Thyroid gland (tissue), 4 donors: ENCODE measurements at places on chromosomes 2 and 18. TPM values are rescaled to one million over a fixed set of nuclear protein-coding genes. Genes with fewer than 3 reads are reported as not detected.

The MAP4K4 gene
- total RNA-seq: 34.3 TPM

DNA sequence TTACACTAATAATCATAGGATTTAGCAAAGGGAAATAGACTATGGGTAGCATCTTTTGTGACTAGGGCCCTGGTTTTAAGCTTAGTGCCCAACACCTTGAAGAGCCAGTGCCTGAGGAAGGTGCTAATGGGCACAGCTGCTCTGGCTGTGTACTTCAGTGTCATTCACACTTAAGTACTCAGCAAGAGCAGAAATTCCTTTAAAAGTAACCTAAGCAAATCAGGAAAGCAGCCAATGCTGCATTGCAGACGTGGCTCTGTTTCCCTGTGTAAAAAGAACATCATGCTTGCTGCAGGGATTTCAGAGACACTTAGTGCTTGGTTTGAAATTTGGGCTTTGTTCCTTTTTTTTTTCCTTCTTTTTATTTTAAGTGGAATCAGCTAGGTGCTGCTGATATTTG lies 505.4 kb downstream of the SUCLG1 start:
- no peaks in the 10 kb centered on the region for H3K36me3 ChIP-seq
- no peak for DNase-seq
- no peak overlapping the region for H3K4me3 ChIP-seq
- no peaks in the 10 kb centered on the region for H3K27me3 ChIP-seq
- H3K27ac ChIP-seq: no peak overlapping the region

GRCh38 chr2:37656512-37657423 lies 14.7 kb downstream of the CDC42EP3 start:
- no peak for DNase-seq
- peak overlapping the region; percentile 40 for H3K27ac ChIP-seq
- peaks cover 24% of the 10 kb centered on the region for H3K4me1 ChIP-seq
- H3K27me3 ChIP-seq: no peaks in the 10 kb centered on the region
- no peak overlapping the region for H3K4me3 ChIP-seq
- no peaks in the 10 kb centered on the region for H3K36me3 ChIP-seq

GRCh38 chr2:236452238-236452637 lies 117.4 kb upstream of the ACKR3 start:
- H3K27ac ChIP-seq: no peak overlapping the region
- DNase-seq: no peak
- H3K4me1 ChIP-seq: no peaks in the 10 kb centered on the region

The TBC1D8 gene
- total RNA-seq: 36.8 TPM

DNA sequence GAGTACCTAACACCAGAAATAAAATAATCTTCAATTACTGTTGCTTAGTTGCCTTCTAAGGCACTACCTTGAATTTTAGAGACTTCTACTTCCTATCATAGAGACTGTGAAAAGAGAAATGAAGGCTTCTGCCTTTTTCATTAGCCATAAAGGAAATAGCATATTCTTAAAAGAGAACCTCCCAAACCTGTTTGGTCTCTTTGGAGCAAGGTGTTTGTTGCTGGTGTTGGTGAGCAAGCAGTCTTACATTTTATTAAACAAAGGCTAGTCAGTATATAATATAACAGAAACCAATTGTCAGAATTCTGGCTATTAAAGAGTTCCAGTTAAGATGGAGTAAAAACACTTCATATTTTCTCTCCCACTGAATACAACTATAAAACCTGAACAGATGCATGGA lies 116.4 kb downstream of the TAF4B start:
- no peak for DNase-seq
- H3K4me1 ChIP-seq: no peaks in the 10 kb centered on the region
- no peaks in the 10 kb centered on the region for H3K36me3 ChIP-seq
- no peaks in the 10 kb centered on the region for H3K27me3 ChIP-seq
- no peak overlapping the region for H3K27ac ChIP-seq

The REG3G gene
- not detected for total RNA-seq

GRCh38 chr2:236576087-236576486 lies 6.5 kb downstream of the ACKR3 start:
- H3K4me3 ChIP-seq: no peak overlapping the region
- H3K36me3 ChIP-seq: peaks cover 8% of the 10 kb centered on the region
- H3K27me3 ChIP-seq: no peaks in the 10 kb centered on the region
- H3K27ac ChIP-seq: peak overlapping the region; percentile 12
- peaks cover 81% of the 10 kb centered on the region for H3K4me1 ChIP-seq

DNA sequence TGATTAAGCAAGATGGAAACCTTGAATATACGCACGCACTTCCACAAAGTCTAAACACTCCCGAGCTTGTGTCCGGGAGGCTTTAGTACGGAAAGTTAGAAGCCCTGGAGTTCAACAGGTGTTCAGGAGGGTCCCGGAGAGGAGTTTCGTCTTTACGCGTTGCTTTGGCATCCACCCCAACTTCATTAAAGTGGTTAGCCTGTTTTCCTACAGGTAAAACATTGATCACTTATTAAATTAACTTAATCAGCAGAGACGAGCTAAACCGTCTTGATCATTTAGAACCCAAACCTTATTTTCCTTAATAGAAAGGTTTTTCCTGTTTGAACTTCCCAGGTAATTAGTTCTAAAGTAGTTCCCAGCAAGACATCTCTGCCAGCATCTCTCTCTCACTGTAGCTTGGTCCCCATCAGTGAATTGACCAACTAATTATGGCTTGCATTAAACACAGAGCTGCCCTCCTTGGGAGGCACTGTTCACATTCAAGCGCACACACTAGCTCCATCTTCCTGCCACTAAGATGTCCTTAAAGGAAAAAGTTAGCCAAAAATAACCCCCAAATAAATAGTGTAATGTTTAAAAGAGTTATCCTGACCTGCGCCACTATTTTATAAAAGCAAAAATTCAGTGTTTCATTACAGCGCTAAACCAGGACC lies 1.4 kb downstream of the NPAS2 start:
- H3K4me3 ChIP-seq: no peak overlapping the region
- H3K27ac ChIP-seq: no peak overlapping the region
- H3K4me1 ChIP-seq: peaks cover 14% of the 10 kb centered on the region
- no peaks in the 10 kb centered on the region for H3K36me3 ChIP-seq

DNA sequence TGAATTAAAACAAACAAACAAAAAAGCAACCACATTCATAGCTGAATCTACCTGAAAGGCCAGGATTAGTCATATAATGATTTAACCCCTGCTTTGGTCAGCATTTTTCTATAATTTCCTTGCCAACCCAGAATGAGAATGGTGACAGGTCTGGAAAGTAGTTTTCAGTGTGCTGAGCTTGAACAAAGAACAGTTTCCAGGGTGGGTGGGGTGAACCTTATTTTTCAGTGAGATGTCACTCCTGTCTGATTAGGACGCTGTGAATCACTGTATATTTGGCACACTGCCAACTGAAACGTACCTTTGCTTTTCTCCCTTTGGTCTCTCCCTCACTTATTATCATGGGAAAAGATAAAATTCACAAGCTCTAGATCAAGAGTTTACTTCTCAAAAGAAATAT lies 35.0 kb upstream of the DSC1 start:
- no peaks in the 10 kb centered on the region for H3K27me3 ChIP-seq
- H3K4me3 ChIP-seq: no peak overlapping the region
- DNase-seq: no peak
- H3K36me3 ChIP-seq: no peaks in the 10 kb centered on the region
- H3K27ac ChIP-seq: no peak overlapping the region

DNA sequence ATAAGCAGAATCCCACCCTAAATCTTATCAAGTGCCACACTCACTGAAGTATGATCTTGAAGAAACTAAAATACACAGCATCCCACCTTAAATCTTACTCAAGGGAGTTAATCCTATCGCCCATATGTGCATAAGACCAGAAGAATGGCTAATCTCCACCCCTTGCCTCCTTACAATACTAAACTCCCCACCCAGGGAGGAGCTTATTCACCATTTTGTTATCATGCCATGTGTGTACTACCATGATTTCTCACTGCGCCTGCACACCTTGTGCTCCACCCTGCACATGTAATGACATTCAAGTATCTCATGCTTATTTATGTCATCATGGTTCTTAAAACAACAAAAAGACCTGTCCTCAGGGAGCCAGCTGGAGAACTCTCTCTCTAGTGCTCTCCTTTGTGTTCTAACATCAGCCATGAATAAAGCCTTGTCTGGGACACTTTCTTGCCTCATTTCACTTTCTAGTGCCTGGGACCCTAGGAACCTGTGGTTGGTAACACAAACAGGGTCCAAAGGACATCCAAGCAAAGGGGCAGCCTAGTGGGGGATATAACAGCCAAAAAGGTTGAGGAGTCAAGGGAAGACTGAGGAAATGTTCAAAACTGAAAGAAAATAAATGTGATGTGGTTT lies 87.4 kb downstream of the SLC66A3 start:
- H3K27ac ChIP-seq: no peak overlapping the region
- no peak overlapping the region for H3K4me3 ChIP-seq
- no peaks in the 10 kb centered on the region for H3K27me3 ChIP-seq
- no peaks in the 10 kb centered on the region for H3K36me3 ChIP-seq

The SLC4A5 gene
- 71.6 TPM for total RNA-seq

GRCh38 chr2:19355416-19355821 lies 3.0 kb downstream of the OSR1 start:
- H3K27me3 ChIP-seq: peaks cover 50% of the 10 kb centered on the region
- DNase-seq: no peak
- H3K4me3 ChIP-seq: no peak overlapping the region
- H3K27ac ChIP-seq: peak overlapping the region; percentile 77

- no peak overlapping the region for H3K4me3 ChIP-seq
- H3K27me3 ChIP-seq: no peaks in the 10 kb centered on the region
- H3K4me1 ChIP-seq: no peaks in the 10 kb centered on the region
- H3K27ac ChIP-seq: no peak overlapping the region
- no peak for DNase-seq
Measured at GRCh38 chr2:28522481-28522880, 26.6 kb downstream of the PLB1 start.

The TNFRSF11A gene
- 3.3 TPM for total RNA-seq

DNA sequence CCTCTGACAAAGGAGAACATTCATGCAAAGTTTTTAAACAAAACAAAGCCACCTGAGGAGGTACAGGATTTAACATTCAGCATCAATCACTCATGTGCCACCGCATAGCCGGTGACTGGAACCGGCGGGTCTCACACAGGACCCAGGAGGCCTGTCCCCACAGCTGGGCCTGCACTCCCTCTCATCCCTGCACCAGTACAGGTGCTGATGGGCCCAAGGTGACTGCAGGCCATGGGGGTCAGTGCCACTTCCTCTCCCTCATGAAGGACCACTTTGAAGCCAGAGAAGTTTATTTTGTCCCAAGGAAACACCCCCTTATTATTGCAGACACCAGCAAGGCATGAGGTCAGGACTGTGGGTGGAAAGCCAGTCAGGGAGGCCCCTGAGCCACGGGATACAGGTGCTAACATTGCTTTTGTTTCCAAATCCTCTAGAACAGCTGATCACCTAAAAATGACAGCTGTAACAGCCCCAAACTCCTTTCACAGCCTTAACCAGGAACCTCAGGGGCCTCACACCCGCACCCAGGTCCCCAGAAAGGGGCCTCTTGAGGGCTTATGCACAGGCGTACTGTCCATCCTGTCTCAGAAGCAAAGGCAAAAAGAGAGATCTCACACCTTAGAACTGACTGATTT lies 14.0 kb downstream of the PARD6G start:
- no peak overlapping the region for H3K4me3 ChIP-seq
- no peaks in the 10 kb centered on the region for H3K27me3 ChIP-seq
- H3K36me3 ChIP-seq: no peaks in the 10 kb centered on the region

The CPLX4 gene
- not detected for total RNA-seq

DNA sequence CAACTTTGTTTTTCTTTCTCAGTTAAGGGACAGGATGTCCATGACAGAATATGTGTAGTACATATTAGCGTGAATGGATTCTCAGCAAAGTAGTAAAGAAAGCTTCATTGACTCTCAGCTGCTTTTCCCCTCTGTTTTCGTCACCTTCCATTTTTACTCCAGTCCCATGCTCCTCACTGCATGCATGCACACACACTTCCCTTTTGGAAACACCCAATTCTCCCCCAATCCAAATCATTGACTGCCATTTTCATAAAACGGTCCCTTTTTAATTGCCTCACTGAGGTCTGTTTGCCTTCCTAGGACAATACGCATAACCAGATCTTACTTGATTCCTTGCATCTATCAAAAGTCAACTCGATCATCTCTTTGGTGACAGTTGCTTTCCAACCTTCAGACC lies 287.5 kb upstream of the PARD3B start:
- H3K36me3 ChIP-seq: no peaks in the 10 kb centered on the region
- H3K4me3 ChIP-seq: no peak overlapping the region
- no peak for DNase-seq
- H3K27me3 ChIP-seq: no peaks in the 10 kb centered on the region
- H3K4me1 ChIP-seq: peaks cover 29% of the 10 kb centered on the region
- no peak overlapping the region for H3K27ac ChIP-seq
